Posterior vena cava (tissue), 2 donors: ENCODE measurements at places on chromosomes 2 and 18. TPM values are rescaled to one million over a fixed set of nuclear protein-coding genes. Genes with fewer than 3 reads are reported as not detected.

DNA sequence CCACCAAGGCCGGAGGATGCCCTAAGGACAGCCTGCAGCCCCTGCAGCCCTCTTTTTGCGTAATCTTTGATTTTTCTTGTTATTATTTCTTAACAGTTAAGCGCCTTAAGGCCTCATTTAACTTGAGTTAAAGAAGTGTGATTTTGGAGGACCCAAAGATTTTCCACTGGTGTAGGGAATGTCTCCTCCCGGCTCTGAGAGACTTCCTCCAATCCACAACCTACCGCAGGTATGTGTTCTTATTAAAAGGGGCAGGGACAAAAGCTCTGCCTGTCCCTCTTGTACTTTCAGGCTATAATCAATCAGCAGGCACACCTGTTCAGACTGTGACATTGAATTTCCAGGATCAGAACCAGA, 285.1 kb downstream of the PRKCE start:
- DNase-seq: no peak

DNA sequence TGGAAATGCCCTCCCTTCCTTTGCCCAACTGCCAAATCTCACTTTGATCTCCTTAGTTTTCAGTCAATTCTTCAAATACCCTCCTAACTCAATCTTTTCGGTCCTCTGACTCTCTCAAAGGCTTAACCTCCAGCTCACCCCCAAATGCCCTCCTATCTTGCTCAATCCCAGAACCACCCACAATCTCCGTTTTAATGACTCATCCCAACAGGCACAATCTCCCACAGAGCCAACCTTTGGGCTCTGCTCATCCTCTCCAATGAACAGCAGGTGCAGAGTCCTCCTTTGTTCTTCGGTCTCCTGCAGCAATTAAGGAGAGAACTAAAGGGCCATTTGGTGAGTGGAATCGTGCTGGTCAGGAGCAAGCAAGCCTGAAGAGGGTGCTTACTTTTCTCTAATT, 366.1 kb upstream of the CRIM1 start:
- no peak for DNase-seq

- DNase-seq: peak; percentile 89
Observed at GRCh38 chr2:23554054-23554697, 169.2 kb downstream of the KLHL29 start.

DNA sequence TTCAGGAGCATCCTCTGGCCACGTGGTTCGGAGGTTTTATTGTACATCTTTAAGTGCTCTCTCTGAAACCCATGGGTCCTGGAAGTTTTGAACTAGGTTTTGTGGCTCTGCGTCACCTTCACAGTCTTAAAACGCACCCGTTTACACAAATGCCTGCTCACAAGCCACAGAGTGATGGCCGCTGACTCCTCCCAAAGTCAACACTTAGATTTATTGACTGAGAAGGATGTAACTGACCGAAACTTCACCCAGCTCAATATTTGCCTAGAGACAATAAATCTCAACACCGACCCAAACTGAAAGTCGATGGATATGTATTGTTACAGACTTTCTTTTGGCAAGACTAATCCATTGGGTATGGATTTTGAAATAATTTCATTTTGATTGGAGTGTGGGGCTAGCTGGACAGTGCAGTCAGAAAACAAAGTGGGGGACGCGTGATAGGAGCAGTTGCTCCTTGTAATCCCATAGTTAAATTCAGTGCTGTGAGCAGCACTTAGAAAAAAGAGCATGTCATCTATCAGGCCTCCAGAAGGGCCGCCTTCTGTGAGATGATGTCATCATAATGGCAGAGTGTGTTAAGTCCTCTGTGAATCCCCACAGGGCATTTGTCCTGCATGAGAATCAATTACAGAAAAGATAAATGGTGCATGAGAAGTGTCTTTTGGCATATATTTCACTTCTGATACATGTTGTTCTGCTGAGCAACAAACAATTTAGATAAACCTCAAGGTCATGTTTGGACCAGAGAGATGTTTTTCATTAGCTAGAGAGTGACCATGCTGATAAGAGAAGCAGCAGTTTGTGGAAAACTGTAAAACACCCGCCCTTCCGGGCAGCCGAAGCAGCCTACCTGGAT, 183.7 kb downstream of the INO80D start:
- DNase-seq: no peak

DNA sequence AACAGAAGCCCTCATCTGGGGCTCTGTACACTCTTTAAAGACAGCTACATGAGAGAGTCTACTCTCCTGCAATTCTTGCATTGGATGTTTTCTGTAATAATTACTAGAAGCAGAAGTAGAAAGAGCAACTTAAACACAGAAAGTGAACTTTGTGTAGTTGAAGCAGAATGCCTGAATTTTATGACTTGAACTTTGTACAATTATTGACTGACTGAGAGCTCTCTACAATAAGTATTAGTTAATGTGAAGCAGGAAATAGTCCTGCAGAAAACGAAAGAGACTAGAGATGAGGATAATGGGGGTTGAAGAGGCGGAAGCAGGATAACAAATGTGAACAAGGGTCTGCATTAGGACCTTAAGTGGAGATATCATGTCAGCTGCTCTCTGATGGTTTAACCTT, 79.2 kb upstream of the STK39 start:
- no peak for DNase-seq

GRCh38 chr2:127163921-127164320, 56.2 kb downstream of the CYP27C1 start:
- DNase-seq: no peak

DNA sequence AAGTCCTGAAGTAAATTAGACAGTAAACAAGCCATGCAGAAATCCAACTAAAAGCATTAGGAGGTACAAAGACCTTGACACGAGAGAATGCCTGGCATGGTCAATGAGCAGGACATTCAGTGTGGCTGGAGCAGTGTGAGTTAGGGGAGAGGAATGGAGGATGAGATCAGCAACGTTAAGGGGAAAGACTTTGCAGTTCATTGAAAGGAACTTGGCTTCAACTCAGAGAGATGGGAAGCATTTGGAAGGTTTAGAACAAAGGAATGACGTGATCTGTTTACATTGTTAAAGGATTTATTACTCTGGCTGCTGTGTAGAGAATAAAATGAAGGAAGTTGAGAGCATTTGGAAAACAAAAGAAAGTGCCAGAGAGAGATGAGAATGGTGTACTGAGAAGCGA, 621.3 kb downstream of the XIRP2 start:
- DNase-seq: no peak

GRCh38 chr2:240460253-240460711, 24.8 kb downstream of the GPC1 start:
- peak; percentile 77 for DNase-seq

- no peak for DNase-seq
Observed at GRCh38 chr2:240512109-240512485, 45.7 kb downstream of the ANKMY1 start.

- DNase-seq: no peak
Observed at GRCh38 chr2:5188636-5189035, 503.5 kb upstream of the SOX11 start.

GRCh38 chr2:170180031-170180566, 2.2 kb downstream of the MYO3B start:
- no peak for DNase-seq

DNA sequence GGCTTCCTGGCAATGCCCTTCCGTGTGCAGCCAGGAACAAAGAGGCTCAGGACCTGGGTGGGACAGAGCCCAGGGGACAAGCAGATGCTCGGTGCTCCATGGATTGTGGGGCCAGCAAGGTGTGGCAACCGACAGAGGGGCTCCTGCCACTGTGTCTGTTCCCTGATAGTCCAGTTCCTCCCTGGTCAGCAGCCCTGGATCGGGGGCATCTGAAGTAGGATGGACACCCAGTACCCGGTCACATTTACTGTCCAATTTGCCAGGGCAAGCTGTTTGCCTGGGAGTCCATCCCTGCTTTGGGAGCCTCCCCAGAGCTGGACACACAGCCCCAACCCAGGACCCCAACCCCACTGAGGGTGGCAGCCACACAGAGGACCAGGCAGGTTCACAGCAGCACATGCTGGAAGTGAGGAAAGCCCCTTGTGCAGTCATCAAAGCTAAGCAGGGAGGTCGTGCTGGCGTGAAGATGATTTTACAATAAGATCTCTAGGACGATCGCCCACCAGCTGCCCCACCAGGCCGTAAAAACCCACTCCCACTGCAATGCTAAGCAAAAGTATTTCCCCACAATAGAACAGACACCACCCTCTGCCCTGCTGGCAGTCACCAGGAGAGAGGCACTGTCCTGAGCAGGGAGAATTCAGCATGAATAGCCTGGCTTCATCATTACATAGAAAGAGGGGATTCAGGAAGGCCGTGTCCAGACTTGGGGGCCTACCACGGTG, 141.7 kb downstream of the NDUFA10 start:
- DNase-seq: peak; percentile 54

- DNase-seq: peak; percentile 87
Observed at GRCh38 chr18:3623769-3624545, 174.0 kb downstream of the TGIF1 start.

GRCh38 chr2:15116830-15117229, 444.3 kb downstream of the NBAS start:
- no peak for DNase-seq

GRCh38 chr2:78301166-78301789, 724.2 kb upstream of the REG3G start:
- DNase-seq: no peak

DNA sequence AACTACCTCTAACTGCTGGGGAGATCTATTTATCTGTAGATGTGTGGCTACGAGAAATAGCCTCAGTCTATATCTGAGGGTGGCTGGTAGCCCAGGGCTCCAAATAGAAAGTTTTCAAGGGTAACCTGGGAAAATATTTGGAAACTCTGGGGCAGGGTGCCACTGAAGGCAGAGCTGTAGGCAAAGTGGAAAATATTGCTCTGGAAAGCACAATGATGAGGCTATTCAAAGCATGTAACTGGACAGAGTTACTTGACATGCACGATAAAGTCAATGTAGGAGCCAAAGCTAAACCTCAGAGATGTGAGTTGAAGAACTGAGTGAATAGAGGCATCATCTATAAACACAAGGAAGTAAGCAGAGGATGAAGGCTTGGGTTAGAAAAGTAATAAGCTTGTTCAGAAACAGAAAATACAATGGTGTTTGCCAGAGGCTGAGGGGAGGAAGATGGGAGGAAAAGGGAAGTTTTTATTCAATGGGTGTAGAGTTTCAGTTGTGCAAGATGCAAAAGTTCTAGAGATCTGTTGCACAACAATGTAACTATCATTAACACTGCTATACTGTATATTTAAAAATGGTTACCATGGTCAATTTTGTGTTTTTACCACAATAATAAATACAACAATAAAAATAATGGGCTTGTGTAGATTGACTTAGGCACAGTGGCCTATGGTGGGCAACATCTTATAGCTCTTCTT, 171.6 kb downstream of the MBD2 start:
- DNase-seq: no peak

DNA sequence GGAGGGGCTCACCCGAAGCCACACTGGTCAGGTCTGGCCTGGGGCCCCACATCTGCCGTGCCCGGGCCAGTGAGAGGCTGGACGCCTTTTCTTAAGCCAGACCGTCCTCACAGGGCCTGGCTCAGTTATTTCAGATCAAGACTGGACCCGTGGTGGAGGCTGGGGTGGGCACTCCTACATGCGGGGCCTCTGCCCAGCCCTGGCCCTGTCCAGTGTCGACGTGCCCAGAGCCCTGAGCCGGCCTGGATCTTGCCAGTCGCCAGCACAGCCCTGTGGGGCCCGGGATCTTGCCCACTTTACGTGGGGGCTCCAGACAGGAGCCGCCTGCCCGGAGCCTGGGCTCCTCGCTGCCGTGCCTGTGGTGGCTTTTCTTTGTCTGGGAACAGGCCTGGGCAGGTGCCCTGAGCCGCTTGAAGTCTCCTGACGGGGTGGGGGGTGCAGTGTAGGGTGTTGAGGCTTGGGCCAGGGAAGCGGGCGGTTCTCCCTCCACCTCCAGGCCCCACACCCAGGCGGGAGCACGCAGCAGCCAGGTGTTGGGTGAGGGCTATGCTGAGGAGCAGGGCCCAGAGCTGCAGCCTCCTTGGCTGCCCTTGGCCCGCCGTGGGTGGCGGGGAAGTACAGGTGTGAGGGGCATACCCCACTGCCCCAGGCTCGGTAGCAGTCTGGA, 6.0 kb downstream of the GPC1 start:
- no peak for DNase-seq

DNA sequence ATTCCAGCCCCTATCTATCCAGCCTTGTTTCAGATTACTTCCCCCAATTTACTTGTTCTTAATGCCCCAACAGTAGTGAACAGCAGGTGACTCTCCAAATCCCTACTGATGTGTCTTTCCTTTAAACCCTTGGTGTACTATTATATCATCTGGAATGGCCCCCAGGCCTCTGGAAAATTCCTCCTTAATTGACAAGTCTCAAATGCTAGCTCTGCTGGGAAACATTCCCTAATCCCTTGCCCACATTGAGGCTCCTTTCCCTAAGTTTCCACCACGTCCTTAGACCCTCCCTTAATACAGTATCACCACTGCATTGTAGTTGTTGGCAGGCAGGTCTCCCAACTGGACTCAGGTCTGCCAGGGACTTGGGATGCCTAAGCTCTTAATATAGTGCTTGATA, 41.0 kb downstream of the MYO3B start:
- DNase-seq: no peak

DNA sequence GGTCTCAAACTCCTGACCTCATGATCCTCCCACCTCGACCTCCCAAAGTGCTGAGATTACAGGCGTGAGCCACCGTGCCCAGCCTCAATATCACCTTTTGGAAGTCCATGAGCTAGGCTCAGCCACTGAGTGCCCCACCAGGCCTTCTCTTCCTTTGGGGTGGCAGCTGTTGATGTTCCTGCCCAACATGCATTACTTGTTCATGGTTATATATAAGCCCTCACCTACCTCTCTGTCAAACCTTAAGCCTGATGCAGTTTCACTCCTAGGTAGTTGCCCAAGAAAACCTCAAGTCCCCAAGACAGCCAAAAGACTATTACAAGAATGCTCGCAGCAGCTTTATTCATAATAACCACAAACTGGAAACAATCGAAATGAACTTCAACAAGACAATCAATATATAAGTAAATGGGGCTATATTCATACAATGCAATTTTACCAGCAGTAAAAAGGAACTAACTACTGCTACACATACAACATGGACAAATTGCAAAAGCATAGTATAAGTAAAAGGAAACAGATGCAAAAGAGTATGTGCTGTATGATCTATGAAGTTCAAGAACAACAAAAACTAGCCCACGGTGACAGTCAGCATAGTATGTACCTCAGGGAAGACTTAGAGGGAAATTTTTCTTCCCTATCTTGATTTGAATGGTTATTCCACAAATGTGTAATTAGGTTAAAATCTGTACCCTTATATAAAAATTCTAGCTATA, 59.6 kb upstream of the REL start:
- no peak for DNase-seq

The PID1 gene
- 33.8 TPM for total RNA-seq

The FBLN7 gene
- 15.4 TPM for total RNA-seq

The CD8B2 gene
- not detected for total RNA-seq

The CTIF gene
- total RNA-seq: 116 TPM

The IGFBP2 gene
- total RNA-seq: 37.9 TPM

The OSR1 gene
- total RNA-seq: 74.0 TPM

The PTH2R gene
- total RNA-seq: not detected

The SOCS6 gene
- total RNA-seq: 16.1 TPM

The ATP8B1 gene
- total RNA-seq: 47.3 TPM

The ARL5A gene
- 68.9 TPM for total RNA-seq

The XDH gene
- total RNA-seq: not detected

The ZNF2 gene
- 2.7 TPM for total RNA-seq

The EVX2 gene
- not detected for total RNA-seq
